DMS153 (cell line): ENCODE measurements at places on chromosomes 1 and 21.

DNA sequence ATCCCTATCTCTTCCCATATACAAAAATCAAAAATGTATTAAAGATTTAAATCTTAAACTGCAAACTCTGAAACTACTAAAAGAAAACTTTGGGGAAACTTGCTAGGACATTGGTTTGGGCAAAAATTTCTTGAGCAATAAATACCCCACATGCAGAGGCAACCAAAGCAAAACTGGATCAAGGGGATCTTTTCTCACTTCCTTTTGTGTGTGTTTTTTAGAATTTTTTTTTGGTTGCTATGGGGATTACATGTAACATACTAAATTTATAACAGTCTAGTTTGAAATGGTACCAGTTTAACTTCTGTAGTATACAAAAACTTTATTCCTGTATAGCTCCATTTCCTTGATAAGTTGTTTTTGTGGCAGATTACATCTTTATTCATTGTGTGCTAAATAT lies 16.8 kb downstream of the MAST2 start:
- DNase-seq = no peak

GRCh38 chr1:89363638-89364536 lies at the start of gene GBP6:
Gene GBP6 (plus strand): TSS chr1:89364059. CDS start chr1:89368552, 4,493 bp downstream.
- no peak for DNase-seq

GRCh38 chr1:34474566-34474965 lies 280.3 kb upstream of the GJB5 start:
- no peak for DNase-seq

GRCh38 chr1:211068976-211069375 lies 65.0 kb downstream of the KCNH1 start:
- no peak for DNase-seq

- DNase-seq = peak; percentile 27
Measured at GRCh38 chr1:8516793-8517556, 199.1 kb downstream of the SLC45A1 start.

DNA sequence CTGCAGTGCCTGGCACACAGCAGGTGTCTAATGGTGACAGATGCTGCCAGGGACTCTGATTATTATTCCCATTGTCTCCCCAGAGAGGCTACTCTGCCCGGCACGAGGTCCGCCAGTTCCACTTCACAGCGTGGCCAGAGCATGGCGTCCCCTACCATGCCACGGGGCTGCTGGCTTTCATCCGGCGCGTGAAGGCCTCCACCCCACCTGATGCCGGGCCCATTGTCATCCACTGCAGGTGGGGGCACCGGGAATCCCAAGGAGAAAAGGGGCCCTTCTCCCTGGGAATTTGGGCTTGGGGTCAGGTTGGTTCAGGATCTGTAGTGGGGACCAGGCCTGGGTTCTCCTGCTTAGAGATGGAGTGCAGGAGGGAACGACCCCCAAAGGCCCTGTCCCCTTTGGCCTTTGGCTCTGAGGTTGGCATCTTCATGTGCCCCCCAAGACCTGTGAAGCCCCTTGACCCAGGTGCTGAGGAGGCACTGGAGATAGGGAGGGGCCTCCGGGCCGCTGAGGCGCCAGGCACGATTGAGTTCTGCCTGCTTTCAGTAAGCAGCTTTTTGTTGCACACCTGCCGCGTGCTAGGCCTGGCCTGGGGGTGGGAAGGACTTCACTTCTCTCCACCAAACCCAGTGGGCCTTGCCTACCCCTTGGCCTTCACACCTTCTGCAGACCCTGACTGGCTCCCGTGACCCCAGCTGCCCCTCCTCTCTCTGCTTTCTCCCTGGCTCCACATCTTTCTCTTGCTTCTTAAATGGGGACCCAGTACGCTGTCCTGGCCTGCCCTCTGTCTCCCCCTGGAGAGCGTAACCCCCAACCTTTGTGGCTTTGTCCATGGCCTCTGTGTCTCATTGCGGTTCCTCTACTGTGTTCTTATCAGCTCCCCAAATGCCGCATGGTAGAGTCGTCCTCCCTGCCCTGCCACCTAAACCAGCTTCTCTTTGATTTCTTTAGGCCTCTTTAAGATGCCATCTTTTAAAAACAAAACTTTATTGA lies 76.4 kb downstream of the PTPRU start:
- DNase-seq = no peak

DNA sequence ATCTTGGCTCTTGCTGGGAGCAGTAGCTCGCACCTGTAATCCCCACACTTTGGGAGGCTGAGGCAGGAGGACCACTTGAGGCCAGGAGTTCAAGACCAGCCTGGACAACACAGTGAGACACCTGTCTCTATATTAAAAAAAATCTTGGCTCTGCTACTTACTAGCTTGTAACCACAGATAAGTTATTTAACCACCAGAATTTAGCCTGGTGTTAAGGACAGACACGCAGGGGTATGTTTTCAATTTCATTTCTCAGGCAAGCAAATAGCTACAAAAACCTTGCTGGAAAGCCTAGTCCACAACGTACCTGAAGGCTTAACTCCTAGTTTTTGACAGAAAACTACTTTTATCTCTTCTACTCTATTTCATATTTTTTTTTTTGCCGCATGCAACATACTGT lies 24.8 kb upstream of the GFI1 start:
- DNase-seq = no peak

GRCh38 chr1:108182959-108183700 lies 17.0 kb downstream of the SLC25A24 start:
- no peak for DNase-seq

GRCh38 chr1:197224160-197224559 lies 43.9 kb upstream of the CRB1 start:
- no peak for DNase-seq

DNA sequence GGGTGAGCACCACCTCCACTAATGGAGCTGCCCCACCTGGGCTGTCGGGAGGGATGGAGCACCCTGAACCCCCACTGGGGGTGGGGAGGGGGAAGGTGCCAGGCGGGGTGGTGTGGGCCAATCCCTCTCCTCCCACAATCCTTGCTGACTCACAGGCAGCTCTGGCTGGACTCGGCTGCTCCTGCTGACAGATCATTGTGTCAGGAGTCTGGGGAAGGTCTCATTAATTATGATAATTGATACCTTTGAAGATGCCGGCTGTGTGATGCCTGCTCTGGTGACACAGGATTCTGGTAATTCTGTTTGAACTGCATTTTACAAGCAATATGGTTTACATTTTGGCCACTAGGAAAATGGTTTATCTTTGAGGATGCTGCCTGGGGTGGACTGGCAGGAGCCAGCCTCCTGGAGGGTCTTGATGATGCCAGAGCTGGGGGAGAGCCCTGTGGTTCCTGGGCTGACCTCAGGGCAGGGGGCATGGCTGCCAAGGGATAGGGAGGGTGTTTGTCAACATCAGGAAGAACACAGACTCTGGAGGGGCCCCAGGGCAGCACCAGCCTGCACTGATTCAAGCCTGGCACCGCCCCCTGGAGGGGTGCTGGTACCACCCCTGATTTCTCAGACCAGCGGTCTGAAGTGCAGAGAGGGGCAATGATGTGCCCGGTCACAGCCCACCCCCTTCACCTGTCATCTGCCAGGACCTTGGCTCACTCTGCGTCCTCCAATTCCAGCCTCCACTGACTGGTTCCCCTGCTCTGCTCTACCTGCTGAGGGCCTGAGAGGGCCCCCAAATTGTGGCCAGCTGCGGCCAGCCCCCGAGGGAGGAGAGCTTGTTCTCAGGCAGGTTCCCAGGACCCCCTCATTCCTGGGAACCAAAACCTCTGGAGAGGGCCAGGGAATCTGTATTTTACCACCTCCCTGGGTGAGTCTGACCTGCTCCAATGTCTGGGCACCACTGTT lies 338.8 kb downstream of the MATN1 start:
- no peak for DNase-seq

GRCh38 chr1:94068999-94069918 lies 51.7 kb downstream of the ABCA4 start:
- DNase-seq = peak; percentile 88

DNA sequence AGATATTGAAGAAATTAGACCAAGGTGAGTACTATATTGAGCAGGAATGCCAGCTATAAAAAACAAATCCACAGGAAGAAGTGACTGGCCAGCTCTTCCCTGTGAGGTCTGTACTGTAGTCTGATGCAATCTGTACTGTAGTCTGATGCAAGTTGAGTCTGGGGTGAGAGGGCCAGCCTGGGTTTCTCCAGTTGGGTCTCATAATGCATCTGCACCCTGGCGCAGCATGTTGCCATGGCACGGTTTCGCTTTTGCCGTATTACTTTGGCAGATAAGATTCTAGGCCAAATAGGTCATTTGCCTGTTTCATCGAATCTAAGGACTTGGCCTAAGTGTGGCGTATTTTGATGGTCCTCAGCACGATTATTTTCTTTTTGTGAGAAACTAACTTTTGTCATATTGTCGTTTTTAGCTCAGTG lies 24.4 kb upstream of the PGD start:
- no peak for DNase-seq

GRCh38 chr1:27621051-27621920 lies 13.7 kb downstream of the FGR start:
- no peak for DNase-seq

- DNase-seq = peak; percentile 32
Measured at GRCh38 chr21:36149788-36150711, 6.6 kb upstream of the DOP1B start.

- DNase-seq = peak; percentile 23
Measured at GRCh38 chr1:157505481-157506272, 46.6 kb downstream of the FCRL5 start.

- DNase-seq = no peak
Measured at GRCh38 chr1:48120621-48121020, 101.9 kb upstream of the SLC5A9 start.
